ENCODE measurements at places on chromosomes 12 and 14. TPM values are rescaled to one million over a fixed set of nuclear protein-coding genes. Genes with fewer than 3 reads are reported as not detected.

PSMC1 gene
- 126 TPM for total RNA-seq

FGF6 gene
- total RNA-seq = not detected

SLC24A4 gene
- total RNA-seq = not detected

ACTR6 gene
- 34.5 TPM for total RNA-seq

NRXN3 gene
- not detected for total RNA-seq

PLXNC1 gene
- 5.6 TPM for total RNA-seq

MGP gene
- not detected for total RNA-seq

FBLN5 gene
- 0.51 TPM for total RNA-seq

GZMH gene
- total RNA-seq = 151 TPM

FOXN4 gene
- not detected for total RNA-seq

SPRYD4 gene
- 3.9 TPM for total RNA-seq

GALNT16 gene
- 0.08 TPM for total RNA-seq

WIF1 gene
- not detected for total RNA-seq

NFATC4 gene
- 0.93 TPM for total RNA-seq
